Brain (organoid and tissue), 16 donors: ENCODE measurements at places on chromosomes 3 and 15.
A peak's percentile ranks its signal among the peaks of the same experiment; 100 is the strongest.

GRCh38 chr3:120797857-120798256 is 55.3 kb downstream of the GTF2E1 start:
- DNase-seq = no peak

DNA sequence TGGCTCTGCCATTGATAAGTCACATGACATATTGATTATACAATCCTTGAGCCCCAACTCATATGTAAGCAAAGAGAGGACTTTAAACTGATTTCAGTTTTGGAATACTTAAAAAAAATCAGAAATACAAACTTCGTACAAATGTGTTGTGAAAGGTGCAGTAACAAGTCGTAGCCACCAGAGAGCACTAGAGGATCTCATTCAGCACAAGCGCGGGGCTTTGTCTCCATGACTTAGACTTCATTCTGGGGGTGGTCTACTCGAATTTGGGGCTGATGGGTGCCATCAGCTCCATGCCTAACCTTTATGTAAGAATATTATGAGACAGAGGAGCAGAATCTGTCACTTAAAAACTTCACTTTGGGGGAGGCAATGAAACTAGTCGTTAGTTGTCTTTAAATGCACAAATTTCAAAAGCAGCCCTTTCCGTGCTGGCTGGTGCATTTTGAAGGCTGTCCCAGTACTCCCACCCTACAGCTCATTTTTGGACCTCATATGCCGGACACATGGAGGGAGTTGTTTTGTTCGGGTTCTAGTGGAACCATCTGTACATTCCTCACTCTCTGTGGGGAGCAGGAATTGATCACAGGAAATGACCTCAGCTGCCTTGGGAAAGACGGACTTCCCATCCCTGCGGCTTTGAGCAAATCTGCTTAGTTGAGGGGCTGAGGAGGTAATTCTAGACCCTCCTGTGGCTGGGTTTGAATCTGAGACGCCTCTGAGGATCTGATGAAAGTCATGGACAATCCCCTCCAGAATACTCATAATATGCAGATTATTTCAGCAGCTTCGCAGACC is 27.5 kb upstream of the MASP1 start:
- DNase-seq = peak; percentile 89

- DNase-seq = no peak
Measured at GRCh38 chr15:81889485-81889881, 156.3 kb downstream of the MEX3B start.

GRCh38 chr3:8457039-8457438 is 44.6 kb upstream of the LMCD1 start:
- DNase-seq = no peak

DNA sequence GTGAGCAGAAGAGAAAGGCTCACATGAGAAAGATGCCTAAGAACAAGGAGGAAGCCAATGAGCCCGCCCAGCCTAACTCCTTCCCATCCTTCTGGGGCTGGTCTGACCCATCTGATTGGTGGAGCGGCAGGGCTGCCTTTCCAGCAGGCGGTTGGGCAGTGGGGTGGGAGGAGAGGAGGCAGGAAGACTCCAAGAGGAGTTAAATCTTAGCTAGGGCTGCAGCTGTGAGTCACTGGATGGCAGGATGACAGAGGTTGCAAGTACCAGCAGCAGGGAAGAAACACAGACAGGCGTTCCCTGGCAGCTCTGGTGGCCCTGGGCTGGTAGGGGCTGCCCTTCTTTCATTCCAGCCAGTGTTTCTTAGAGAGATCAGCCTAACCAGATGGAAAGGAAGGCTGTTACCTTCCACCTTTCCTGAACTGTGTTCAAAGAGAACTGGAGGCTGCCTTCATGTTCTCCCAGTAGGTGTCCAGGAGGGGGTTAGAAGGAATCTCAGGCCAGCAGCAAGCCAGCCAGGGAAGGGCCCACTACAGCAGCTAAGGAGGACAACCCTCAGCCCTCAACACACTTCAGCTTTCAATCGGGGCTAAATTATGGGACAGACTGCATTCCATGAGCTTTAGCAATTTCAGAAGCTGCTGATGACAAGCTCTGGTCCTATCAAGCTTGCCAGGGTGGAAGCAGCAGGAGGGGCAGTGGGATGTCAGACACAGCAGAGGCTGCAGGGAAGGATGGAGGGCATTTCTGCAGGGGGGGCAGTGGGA is 50.3 kb downstream of the CHSY1 start:
- DNase-seq = peak; percentile 57

DNA sequence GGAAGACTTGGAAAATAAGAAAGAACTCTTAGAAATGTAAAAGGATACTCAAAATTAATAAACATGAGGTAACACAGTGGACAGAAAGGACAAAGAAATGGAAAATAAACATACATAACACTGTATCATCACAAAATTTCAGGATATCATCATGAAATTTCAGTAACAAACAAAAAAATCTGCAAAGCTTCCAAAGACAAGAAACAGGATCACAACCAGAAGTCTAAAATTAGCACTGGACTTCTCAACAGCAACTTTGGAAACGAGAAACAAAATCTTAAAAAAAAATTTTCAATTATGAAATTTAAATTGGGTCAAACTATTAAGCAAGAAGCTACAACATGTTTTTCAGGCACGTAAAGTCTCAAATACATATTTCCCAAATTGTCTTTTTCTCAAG is 238.8 kb downstream of the STAG1 start:
- no peak for DNase-seq

- peak; percentile 29 for DNase-seq
Measured at GRCh38 chr3:24365168-24365567, 129.5 kb downstream of the THRB start.

- no peak for DNase-seq
Measured at GRCh38 chr3:62923066-62923465, 47.9 kb upstream of the CADPS start.

DNA sequence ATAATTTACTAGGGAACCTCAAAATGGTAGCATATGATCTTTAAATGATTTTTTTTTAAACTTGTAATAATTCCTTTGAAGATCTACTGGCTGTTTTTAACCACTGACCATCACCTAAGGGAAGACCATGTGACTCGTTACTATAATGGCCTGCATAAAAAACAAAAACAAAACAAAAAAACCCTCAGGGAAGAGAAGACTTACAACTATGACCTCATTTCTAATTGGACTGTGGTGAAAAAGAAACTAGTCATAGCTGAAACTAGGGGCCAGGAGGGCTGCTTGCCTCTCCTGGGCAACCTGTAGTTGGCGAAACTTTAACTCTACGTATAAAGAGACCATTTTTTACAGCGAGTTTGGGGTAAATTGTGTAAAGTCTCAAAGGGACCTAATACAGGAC is 23.0 kb downstream of the PAQR9 start:
- no peak for DNase-seq
